ENCODE measurements at places on chromosomes 1 and 21.

GRCh38 chr1:89780721-89781120, 40.1 kb upstream of the LRRC8D start:
- no peak for DNase-seq

- no peak for DNase-seq
Measured at GRCh38 chr1:176643536-176643935, 180.6 kb downstream of the PAPPA2 start.

DNA sequence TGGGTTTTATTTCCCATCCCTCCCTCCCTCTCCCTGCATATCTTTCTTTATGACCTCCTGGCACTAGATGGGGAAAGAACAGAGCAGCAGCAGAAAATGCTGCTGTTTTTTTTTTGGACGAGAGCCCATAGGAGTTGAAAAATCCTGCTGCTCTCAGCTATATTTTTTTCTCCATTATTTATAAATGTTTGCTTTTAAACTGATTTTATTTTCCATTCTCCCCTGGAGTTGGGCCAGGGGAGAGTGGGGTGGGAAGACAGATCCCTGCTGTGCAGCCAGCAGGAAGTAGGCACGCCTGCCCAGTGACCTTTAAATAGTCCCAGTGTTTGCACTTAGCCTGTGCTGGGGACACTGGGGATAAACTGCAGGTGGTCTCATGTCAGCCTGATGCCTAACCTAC, 17.4 kb downstream of the SFT2D2 start:
- DNase-seq = no peak

DNA sequence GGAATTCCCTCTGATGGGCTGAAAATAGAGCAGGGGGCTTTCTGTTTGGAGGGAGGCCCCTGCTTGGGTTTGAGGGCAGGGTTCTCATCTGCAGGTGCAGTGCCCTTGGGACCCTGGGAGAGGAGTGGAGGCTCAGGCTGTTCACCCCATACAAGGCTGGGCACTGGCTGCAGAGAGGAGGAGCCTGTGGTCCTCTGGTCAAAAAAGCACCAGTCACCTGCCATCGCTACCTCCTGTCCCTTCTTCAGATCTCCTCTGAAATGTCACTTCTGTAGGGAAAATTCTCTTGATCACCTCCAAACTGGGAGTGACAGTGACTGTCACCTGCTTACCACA, 108.9 kb downstream of the TRABD2B start:
- no peak for DNase-seq

GRCh38 chr21:33755354-33755753, 113.1 kb downstream of the ITSN1 start:
- no peak for DNase-seq

DNA sequence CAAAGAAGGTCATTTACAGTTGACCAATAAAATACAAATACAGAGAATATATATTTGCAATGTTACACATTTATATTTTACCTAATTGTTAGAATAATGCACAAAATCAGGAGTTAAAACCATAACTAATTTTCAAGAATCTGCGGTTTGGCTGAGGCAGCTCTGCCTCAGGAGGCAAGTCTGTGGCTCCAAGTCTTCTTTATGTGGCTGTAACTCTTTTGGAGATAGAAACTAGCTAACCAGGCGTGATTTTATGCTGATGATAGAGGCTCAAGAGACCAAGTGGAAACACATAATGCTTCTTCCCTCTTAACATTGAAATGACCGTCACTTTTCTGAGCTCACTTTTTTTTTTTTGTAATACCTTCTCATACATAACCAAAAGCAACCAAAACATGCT, 744.7 kb upstream of the CXADR start:
- no peak for DNase-seq

DNA sequence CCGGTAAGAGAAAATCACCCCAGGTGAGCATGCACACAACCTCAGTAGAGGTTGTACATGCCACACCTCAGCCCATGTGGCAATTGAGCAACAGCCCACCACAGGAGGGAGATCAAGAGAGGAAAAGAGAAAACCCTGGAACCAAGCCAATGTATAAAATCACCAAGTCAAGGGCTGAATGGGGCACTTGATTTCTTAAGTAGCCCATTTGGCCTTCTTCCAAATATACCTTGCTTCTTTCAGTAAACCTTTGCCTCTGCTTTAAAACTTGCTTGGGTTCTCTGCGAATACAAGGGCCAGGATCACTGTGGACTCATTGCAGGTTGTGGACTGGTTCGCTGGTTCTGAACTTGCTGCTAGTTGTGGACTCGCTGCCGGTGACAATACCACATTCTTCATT, 1814.0 kb downstream of the PLA2G4A start:
- no peak for DNase-seq

DNA sequence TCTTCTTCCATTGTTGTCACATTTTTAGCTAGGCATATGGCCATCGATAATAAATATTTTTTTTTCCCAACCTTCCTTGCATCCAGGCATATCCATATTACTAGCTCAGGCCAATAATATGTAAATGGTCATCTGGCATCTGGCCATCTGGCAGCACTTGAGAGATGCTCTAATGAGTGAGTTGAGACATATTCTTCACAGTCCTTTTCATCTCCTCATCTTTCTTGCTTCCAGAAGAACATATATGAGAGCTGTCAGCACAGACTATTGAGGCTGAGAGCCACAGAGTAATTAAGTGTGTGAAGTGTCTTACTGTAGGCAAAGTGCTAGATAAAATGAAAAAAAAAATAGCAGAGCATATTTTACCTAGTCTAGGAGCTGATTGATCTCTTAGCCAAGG, 628.4 kb upstream of the TMPRSS15 start:
- DNase-seq = no peak

GRCh38 chr1:179921981-179922872, 32.4 kb upstream of the CEP350 start:
- DNase-seq = no peak

DNA sequence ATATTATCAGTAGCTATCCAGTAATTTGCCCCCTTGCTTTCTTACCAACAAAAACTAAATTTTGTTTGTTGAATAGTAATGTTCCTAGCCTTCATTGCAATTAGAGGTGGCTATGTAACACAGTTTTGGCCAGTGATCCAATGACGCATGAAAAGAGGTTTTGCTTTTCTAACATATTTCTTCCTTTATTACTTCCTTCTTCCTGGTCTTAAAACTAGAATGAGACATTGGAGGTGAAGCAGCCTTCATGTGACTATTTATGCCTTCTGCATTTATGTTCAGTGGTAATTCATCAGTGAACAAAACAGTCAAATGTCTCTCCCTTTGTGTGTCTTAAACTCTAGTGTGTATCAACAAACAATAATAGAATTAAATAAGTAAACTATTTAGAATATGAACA, 35.5 kb downstream of the LRIF1 start:
- DNase-seq = no peak

DNA sequence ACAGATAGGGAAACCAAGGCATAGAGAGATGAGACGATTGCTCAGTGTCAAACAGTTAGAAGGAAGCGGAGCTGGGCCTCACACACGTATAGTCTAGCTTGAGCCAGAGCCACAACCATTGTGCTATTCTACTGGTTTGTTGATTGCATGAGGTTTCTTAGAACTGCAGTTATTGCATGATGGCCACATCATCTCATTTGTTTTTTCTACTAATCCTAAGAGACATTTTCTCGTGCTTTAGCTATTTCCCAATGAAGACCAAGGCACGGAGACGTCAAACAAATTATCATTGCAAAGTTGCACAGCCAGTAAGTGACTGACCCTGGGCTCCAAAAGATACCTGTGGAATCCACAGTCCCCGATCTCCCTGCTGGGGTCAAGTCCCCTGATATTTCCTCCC, 25.1 kb upstream of the ZNF362 start:
- no peak for DNase-seq

GRCh38 chr1:107702946-107703571, 261.9 kb downstream of the VAV3 start:
- DNase-seq = no peak

GRCh38 chr1:10979483-10979920, 33.0 kb upstream of the TARDBP start:
- no peak for DNase-seq

DNA sequence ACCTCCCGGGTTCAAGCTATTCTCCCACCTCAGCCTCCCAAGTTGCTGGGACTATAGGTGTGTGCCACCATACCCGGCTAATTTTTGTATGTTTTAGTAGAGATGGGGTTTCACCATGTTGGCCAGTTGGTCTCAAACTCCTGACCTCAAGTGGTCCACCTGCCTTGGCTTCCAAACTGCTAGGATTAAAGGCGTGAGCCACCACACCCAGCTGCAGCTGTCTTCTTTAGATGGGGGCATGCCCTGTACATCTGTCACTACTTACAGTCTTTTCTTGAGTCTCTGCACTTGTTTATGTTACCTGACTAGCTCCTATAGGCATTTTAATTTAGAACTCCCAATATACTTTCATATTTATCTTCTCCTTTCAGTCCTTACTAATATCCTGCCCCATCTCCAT, 64.2 kb downstream of the SELENOF start:
- no peak for DNase-seq

DNA sequence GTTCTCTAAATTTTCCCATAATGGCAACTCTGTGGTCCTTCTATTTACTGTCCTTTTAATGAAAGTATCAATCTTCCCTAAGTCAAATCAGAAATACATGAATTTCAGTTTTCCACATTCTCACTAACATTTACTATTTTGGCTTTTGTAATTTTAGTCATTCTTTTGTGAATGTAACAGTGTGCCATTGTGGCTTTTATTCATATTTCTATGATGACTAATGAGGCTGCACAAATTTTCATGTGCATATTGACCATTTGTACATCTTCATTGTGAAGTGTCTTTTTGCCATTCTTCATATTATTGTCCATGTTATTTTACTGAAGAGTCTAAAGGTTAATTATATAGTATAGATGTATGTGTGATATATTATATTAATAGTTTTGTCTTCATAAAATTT, 431.0 kb upstream of the BRINP3 start:
- no peak for DNase-seq
